ENCODE measurements at places on chromosomes 5 and 9.

GRCh38 chr9:112408275-112408674, 28.4 kb downstream of the HSDL2 start:
- no peak for DNase-seq

DNA sequence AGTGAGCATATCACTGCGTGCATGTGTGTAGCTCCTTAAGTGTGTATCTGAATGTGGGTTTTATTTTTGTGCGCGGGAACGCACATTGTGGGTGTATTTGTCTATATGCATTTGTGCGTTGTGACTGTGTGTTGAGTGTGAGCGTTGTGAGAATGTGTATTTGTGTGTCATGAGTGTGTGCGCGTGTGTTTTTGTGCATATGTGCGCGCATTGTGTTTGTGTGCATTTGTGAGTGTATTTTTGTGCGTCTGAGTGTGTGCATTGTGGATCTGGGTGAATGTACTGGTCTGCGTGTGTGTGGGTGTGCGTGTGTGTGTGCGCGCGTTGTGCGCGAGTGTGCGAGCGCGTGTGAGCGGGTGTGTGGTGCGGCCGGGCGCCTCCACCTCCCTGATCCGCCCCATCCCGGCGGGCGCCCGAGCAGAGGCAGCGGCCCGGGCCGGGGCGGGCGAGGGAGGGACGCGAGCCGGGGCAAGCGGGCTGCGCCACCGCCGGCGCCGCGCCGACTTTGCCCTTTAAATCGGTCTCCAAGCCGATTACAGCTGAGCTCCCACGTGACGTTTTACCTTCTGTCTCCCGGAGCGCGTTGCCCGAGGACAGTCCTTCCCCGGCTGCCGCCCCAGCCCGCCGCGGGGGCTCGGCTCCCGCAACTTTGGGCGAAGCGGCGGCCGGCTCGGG, at the start of gene RASGRF2:
RASGRF2 (plus strand) TSS at position 596 of the 675 bp plus-strand sequence. CDS start 376 bp downstream, outside the sequence.
- peak; percentile 30 for DNase-seq

GRCh38 chr9:71604197-71605063, 163.9 kb downstream of the CEMIP2 start:
- peak; percentile 76 for DNase-seq

DNA sequence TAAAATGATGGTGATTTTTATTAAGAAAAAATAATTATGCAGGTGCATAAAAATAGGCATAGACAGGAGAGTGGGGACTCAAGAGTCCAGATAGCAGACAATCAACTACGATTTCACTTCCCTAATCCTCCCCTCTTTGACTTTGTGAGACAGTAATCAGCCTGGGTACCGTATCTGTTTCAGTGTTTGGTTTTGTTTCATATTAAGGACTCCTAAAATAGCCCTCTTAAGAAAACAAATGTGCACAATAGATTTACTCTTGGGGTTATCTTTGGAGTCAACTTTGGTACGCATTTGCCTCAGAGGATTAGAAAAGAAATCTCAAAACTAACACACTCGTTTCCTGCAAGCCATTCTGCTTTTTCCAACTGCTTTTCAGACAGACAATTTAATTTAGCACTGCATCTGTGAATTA, 96.3 kb downstream of the ZNF608 start:
- DNase-seq = no peak
